ENCODE measurements at places on chromosomes 13 and 19.

DNA sequence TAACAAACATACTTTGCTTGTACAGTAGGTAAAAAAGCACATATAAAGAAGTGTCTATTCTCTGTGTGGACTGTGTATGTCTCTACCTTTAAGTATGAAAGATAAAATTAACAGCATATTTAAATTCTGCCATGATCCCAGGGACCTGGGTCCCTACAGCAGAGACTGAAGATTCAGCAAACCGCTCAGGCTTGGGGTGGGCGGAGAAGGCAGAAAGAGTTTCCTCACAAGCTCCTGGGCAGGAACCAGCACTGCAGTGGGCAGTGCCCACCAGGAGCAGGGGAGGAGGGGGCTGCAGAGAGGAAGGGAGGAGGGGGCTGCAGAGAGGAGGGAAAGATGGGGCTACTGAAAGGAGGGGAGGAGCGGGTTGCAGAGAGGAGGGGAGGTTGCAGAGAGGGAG, 44.6 kb upstream of the GRTP1 start:
- no peak for DNase-seq

- DNase-seq = no peak
These were observed 15.5 kb downstream of the STAP2 start for GRCh38 chr19:4322942-4323665.

DNA sequence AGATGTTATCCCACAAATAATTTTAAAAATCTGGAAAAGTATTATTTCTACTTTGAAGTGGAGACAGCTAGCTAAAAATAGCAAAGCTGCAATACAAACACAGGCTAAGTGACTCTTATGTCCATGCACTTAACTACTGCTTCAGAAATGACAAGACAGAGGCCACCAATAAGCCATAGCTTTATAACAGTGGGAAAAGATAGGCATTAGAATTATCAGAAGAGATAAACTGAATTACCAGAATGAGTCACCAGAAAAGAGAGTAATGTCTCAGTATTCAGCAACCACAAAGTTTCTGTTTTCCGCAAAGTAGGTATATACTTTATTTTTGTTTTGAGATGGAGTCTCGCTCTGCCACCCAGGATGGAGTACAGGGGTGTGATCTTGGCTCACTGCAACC, 17.1 kb downstream of the CLN5 start:
- DNase-seq = no peak

GRCh38 chr13:113258321-113259054, 38.6 kb upstream of the LAMP1 start:
- no peak for DNase-seq

- no peak for DNase-seq
These were observed 44.7 kb upstream of the ZNF429 start for GRCh38 chr19:21460686-21461085.

DNA sequence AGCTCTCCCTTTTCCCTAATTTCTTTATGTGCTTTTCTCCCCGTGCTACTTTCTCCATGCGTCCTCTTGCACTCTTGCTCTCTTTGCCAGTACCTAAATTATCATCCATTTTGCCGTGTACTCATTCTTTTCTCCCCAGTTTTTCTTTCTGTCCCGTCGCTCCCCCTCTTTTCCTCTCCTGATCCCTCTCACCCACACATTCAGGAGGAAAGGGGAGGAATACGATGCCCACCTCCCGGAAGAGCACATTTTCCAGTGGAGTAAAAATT, 821 bp downstream of the ZNF616 start:
- no peak for DNase-seq

DNA sequence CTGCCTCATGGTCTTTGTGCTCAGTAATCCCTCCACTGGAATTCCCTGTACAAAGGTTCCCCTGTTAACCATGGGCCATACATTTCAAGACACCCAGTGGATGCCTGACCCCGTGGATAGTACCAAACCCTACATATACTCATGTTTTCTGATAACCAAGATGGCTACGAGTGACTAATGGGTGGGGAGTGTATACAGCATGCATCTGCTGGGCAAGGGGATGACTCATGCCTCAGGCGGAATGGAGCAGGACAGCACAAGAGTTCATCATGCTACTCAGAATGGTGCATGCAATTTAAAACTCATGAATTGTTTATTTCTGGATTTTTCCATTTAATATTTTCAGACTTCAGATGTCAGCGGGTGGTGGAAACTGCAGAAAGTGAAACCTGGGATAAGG, 13.3 kb upstream of the FGF9 start:
- no peak for DNase-seq

DNA sequence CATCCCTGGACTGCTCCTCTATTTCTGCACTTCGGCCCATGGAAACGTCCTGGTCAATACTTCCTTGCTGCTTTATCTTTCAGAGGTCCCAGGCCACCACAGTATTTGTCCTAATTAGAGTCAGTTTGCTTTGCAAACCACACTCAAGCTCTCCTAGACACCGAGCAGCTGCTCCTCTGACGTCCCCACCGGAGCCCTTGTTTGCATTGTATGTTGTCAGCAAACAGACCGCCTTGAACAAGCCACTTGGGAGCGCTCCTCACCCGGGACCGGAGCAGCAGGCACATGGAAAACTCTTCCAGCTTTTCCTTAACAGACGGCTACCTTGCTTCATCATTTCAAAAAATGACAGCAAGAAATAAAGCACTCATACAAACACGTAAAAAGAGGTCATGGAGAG, 51.5 kb upstream of the GTF3A start:
- no peak for DNase-seq

DNA sequence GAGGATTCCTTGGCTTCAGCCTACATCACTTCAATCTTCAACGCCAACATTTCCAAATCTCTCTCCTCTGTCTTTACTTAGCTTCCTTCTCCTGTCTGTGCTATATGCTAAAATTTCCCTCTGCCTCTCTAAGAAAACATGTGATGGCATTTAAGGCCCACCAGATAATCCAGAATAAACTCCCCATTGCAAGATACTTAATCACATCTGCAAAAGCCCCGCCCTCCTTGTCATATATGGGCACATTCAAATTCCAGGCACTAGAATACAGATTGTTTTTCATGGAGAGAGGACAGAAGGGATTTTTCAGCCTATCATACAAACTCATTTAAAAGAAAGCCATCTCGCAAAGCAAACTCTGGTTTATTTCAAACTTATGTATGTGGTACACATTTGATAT, 16.2 kb downstream of the ARGLU1 start:
- no peak for DNase-seq

GRCh38 chr13:53601113-53601512, 572.5 kb downstream of the OLFM4 start:
- DNase-seq = no peak

DNA sequence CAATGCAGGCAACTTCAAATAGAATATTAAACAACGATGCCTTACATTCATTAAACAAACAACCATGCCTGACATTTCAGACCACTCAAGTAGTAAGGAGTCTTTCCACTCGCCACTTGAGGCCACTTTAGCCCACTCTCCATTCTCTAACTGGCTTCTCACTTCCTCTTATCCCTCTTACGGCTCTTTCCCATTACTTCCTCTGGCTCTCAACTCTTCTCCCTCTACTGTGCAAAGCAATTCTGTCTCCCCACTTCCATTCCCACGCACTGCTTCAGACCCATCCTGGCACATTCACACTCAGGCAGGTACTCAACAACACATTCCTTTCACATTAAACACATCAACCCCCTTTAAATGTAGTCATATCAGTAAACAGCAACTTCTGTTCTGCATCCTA, 229.8 kb upstream of the IPO5 start:
- no peak for DNase-seq

DNA sequence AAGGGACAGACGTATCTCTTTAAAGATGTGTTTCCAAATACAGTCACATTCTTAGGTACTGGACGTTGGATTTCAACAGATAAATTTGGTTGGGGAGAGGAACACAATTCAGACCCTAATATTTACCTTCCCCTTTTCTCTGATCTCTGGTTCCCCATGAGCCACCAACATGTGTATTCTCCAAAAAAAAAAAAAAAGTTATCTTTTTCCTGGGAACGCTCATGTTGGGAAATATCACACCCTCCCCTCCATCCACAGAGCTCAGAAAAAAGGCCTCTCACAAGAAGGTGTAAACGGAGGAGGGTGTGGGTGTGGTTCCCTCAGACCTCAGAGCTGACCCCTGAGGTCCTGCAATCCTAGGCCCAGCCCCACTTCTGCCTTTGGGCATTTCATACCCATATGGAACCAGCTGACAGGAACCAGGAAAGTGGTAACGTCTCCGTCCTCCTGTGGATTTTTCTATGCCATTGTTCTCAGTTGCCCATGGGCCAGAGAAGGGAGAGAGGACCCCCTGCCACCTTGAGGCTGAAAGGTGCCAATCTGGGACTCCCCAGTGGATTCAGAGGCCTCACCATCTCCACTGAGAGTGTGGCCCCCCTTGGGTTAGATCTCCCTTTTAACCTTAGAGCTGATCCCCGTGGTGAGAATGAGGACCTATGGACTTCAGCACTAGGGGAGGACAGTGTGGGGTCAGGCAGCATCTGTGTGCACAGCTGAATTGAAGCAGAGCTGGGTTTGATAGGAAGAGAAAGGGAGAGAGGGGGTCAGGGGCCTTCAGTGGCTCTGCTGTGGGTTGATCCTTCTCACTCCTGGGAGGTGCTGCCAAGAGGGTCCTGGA, 8.4 kb upstream of the SIGLEC12 start:
- DNase-seq = no peak

GRCh38 chr13:29587645-29588044, 7.8 kb downstream of the SLC7A1 start:
- no peak for DNase-seq

DNA sequence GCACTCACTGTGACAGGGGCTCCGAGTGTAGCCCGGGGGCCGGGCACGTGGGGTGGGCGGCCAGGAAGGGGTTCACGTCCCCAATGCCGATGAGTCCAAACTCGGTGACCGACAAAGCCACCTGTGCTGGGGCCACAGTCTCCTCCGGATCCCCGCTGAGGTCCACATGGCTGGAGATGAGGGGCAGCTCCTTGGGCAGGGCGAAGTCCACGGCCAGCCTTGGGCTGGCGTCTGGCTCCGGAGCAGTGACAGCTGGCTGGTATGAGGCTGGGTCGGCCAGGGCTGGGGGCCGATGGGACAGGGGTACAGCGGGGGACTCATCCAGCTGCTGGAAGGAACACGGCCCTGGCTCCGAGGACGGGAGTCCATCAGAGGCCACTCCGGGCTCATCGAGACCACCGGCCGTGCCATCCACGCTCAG, 15.9 kb upstream of the PLPP2 start:
- no peak for DNase-seq

DNA sequence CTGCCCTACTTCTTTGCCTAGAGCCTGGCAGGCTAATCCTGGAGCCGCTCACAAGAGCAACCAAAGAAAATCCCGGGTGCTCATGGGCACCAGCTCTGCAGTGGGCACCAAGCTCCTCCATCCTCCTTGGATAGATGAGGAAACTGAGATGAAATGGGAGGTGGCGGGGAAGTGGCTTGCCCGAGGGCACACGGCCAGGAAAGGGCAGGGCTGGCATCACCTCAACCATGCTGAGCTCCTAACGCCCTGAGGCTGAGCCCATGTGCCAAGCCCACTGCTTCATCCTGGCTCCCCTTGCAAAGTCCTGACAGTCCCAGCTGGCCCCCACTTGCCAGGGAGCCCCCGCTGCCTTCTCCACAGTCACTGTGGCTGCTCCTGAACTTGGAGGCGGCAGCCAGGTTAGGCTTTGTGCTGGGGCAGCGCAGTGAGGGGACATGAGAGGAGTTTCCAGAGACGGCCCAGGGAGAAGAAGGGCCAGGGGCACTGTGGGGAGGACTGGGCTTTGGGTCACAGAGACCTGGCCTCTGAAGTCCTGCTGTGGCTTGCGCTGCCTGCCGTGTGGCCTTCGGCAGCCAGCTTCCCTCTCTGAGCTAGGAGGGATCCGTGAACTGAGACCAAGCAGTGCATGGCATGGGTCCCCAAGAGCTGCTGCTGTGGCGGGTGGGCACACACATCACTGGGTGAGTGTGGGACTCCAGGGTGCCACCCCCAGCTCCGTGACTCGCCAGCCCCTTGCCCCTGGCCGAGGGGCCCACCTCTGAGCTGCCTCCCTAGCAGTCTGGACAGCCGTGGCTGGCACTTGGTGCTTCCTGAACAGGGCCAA, 17.5 kb downstream of the TMED1 start:
- no peak for DNase-seq

DNA sequence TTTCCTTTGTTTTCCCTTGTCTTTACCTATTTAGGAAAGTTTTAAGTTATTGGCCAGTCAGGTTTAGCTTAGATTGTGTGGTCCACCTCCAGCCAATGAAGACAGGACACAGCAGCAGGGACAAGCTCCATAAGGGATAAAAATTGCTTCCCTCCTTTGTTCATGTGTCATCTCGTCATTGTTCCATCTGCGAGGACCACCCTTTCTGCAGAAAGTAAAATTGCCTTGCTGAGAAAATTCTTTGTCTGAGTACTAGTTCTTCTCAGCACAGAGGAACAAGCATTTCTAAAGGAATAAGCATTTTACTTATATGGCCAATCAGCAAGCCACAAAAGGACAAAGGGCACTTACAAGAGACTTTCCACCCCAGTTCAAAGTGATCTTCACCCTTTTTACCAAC, 11.4 kb downstream of the ZNF560 start:
- no peak for DNase-seq

- no peak for DNase-seq
These were observed 10.1 kb upstream of the PRKD2 start for GRCh38 chr19:46726971-46727501.

DNA sequence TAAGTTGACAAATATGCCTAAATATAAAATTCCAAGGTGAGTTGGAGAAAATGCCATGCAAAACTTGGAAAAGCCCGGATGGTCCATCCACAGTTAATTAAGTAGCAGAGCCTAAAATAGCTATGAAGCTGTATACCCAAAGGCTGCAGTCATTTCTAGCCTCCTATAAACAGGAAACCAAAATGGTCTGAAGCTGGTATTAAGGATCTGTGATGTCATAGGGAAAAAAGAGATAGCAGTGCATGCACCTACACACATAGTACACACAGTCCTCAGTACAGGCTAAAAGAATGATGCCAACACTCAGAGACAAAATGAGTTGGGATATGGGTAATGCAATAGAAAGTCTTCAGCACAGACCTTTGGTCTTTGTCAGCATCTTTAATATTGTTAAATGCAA, 736.9 kb downstream of the EFNB2 start:
- no peak for DNase-seq

DNA sequence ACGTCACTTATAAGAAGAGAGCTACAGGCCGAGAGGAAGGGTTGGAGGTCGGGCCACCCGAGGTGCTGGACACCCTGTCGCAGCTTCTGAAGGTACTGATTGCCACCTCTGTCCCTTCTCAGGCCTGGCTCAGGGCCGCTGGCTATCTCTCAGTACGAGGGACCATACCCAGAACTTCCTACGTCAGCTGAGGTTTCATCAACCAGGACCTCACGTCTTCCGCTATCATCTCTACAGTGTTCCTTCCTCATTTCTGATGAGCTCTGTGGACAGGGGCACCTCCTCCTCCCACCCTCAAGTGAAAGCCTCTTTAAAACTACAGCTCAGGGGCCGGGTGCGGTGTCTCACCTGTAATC, 58.2 kb upstream of the USE1 start:
- DNase-seq = no peak

GRCh38 chr19:41219924-41220567, 1.0 kb downstream of the AXL start:
- DNase-seq = no peak

DNA sequence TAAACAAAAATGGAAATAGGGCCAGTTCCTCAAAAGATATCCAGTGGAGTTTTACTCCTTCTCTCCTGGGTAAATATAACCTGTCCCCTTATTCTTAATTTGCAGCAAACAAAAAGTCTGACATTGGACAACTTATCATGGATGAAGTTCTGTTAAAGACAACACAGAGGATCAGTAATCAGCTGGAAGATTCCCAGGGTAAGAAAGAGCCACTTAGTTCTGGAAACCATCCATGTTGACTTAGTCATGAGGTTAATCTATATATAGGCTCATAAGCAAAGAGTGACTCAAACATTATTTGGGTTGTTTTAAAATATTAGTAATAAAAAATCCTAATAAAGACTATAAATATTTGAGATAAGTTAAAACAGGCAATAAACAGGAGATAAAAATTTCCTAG, 40.5 kb upstream of the EBPL start:
- no peak for DNase-seq

Measured in T-helper 22 cell (primary cell).